ENCODE measurements at places on chromosomes 16 and 17.

GRCh38 chr17:27771586-27771985 lies 28.7 kb downstream of the NOS2 start:
- no peak for DNase-seq

- DNase-seq = no peak
Measured at GRCh38 chr16:57299009-57299718, 14.7 kb upstream of the PLLP start.

- no peak for DNase-seq
Measured at GRCh38 chr17:49520386-49521087, 25.4 kb downstream of the NGFR start.

DNA sequence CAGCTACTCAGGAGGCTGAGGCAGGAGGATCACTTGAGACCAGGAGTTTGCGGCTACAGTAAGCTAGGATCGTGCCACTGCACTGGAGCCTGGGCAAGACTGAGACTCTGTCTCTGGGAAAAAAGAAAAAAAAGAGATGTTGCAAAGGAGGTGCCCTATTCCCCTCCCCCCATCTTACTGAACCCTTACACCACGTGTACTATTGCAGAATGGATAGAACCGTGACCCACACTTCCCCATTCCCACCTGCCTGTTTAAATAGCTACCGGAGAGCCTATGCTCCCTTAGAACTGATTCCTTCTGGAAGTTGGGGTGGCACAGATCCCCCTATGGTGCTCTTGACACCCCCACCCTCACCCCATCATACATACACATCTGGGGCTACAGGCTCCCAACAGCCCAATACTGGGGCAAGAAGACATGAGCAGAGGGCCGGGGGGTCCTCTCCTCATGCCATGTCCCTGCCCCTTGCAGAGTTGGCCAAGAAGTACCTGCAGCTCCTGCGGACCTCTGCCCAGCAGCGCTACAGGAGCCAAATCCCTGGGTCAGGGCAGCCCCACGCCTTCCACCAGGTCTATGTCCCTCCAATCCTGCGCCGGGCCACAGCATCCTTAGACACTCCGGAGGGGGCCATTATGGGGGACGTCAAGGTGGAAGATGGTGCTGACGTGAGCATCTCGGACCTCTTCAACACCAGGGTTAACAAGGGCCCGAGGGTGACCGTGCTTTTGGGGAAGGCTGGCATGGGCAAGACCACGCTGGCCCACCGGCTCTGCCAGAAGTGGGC lies 35.7 kb downstream of the NLRC5 start:
- DNase-seq = no peak

GRCh38 chr16:52584354-52585320 lies 37.7 kb upstream of the TOX3 start:
- DNase-seq = no peak

DNA sequence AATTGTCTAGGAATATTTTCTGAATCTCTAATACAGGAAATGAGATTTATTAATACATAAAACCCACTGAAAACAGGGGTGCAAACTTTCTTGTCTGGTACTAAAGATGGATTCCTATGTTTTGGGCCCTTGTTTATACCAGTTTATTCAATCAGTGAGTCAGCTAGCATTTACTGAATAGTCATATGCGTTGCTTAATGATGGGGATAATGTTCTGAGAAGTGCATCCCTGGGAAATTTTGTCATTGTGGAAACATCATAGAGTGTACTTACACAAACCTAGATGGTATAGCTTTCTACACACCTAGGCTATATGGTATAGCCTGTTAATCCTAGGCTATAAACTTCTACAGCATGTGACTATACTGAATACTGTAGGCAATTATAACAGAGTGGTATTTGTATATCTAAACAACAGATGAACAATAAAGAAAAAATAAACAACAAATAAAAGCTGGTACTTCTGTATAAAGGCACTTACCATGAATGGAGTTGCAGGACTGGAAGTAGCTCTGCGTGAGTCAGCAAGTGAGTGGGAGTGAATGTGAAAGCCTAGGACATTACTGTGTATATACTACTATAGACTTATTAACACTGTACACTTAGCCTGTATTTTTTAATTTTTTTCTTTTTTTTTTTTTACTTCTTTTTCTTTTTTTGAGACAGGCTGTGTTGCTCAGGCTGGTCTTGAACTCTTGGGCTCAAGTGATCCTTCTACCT lies 63.7 kb downstream of the SIAH1 start:
- DNase-seq = no peak

GRCh38 chr16:78227855-78228254 lies 128.4 kb downstream of the WWOX start:
- DNase-seq = peak; percentile 12

GRCh38 chr16:9328411-9328810 lies 237.0 kb downstream of the HAPSTR1 start:
- no peak for DNase-seq

- peak; percentile 48 for DNase-seq
Measured at GRCh38 chr16:56866955-56867830, 2.2 kb downstream of the SLC12A3 start.

DNA sequence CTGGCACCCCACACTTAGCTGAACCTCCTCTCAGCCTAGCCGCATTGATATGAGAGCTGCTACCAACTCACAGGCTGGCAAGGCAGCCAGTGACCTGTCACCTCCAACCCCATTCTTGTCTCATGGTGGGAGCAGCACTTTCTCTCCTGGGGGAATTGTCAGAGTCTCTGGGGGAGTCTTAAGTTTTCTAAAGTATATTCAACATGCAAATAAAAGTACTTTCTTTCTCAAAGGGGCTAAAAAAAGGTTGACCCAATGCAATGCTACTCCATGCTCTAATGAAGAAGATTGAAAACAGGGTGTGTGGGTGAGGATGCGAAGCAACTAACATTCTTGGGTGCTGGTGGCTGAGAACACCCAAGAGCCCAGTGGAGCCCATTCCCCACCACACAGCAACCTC lies 53.1 kb upstream of the SREBF1 start:
- DNase-seq = no peak

GRCh38 chr17:46942441-46943217 lies 19.7 kb downstream of the GOSR2 start:
- DNase-seq = peak; percentile 42

GRCh38 chr17:5201011-5201410 lies 9.3 kb upstream of the ZNF594 start:
- no peak for DNase-seq

DNA sequence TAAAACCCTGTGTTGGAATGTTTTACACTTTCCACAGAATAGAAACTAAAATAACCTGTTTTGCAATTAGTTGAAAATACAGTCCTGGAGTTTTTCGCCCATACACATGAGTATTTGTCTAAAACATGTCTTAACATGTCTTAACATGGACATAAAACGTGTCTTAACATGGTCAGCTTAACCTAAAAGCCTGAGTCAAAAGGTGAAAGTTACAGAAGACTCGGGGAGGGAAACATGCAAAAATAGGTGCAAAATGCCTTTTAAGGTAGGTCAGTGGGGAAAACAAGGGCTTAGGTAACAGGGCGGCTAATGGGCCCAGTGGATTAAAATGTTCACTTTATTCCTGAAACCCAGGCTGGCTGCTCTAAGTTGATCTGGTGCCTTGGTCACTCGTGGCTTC lies 56.1 kb upstream of the RBL2 start:
- DNase-seq = no peak

GRCh38 chr16:50526796-50527195 lies 21.4 kb upstream of the NKD1 start:
- DNase-seq = no peak

- DNase-seq = no peak
Measured at GRCh38 chr16:2335286-2335895, 5.1 kb downstream of the ABCA3 start.

GRCh38 chr17:50458701-50459676 lies 9.7 kb downstream of the CHAD start:
- no peak for DNase-seq

GRCh38 chr16:7361416-7362129 lies 28.9 kb downstream of the RBFOX1 start:
- DNase-seq = no peak

- no peak for DNase-seq
Measured at GRCh38 chr17:7656958-7657609, 6.4 kb downstream of the ATP1B2 start.

DNA sequence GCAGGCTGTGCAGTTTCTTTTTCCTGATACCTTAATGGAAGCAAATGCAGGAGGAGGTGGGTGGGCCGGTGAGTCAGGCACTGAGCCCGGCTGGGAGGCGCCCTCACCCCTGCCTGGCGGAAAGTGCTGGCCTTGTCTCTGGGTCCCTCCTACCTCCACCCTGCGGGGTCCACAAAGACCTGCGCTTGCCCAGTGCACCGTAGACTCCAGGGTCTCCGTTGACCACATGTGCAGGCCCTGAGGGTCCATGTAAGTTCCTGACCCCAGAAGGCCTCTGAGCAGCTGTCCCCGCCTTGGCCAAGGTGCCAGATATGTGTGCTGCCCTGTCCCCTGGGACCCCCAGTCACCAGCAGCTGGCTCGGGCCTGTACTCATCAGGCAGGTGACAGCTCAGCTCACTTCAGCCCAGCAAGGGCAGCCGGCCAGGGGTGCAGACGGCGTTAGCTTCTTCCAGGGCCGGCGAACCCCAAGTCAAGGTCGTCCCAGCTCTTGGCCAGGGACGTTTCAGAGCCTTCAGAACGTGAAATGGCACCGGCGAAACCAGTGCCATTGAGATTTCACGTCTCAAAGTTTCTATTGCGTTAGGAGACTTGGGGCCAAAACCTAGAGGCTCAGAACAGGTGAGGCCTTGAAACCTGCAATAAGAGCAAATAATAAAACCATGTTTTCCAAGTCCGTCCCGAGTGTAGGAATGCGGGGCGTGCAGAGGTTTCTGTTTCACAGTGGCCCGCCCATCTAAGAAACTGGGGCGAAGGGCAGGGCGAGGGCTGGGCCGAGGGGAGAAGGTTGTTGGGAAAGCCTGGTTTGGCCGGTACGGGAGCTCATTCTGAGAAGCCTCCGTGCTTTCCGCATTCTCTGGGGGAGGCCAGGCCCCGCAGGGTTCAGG lies 12.1 kb downstream of the METRNL start:
- DNase-seq = no peak

DNA sequence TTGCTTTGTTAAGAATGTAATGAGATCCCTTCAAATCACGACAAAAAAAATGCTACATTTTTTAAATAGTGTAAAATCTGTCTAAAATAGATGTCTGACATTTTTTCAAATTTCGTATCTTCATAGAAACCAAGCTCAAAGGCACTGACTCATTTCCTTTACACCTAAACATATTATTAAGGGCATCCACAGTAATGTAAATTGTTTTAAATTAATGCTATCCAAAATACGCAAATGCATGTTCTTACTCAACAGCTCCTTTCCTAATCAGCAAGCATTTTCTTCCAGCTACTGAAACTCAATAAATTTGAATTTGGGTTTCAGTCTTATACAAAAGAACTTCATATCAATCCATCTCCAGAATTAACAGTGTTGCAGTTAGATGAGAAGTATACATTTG lies 4.3 kb downstream of the C16orf87 start:
- DNase-seq = no peak

DNA sequence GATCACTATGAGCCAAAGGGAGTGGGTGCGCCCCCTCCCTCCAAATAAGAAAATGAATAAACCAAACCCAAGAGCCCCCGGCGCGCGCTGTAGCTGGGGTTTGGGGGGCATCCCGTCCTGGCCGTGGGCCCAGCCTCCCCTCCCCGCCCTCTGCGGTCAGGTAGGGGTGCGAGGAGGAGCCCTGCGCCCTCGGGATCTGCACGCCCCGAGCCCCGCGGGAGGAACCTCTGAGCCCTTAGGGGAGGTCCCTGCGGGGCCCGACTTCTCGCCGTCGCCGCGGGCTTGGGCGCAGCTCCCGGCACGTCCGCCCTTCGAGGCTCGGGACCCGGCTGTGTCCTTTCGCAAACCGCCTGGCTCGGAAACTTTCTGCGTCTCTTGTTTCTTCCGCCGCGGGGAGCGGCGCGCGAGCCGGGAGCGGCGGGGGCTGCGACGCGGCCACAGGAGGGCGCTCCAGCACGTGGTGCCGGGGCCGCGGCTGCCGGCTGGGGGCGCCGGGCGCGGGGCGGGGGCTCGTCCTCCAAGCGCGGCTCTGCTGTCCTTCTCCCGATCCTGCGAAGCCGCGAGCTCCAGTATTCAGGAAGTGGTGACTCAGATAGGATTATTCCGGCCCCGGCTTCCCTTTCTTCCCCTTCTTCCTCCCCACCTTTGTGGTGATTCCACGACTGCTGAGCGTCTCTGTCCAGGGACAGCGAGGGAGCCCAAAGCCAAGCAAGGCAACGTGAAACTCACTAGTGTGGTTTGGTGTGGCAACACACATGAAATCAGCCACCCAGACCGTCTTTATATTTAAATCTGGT lies 1.6 kb downstream of the PITPNC1 start:
- peak; percentile 56 for DNase-seq

DNA sequence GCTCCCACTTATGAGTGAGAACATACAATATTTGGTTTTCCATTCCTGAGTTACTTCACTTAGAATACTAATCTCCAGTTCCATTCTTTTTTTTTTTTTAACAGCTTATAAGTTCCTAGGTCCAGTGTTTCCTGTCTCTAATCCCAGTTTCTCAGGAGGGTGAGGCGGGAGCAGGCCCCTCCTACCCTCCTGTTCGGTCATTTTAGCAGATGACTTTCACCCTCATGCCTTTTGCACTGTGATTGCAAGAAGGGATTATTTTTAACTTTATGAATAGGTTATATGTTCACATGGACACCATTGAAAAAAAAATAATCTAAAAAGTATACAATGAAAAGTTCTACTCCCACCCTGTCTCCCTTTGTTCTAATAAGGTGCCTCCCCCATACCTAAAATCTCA lies 47.6 kb downstream of the CDH1 start:
- no peak for DNase-seq

GRCh38 chr17:29124925-29125273 lies 55.3 kb downstream of the MYO18A start:
- no peak for DNase-seq

DNA sequence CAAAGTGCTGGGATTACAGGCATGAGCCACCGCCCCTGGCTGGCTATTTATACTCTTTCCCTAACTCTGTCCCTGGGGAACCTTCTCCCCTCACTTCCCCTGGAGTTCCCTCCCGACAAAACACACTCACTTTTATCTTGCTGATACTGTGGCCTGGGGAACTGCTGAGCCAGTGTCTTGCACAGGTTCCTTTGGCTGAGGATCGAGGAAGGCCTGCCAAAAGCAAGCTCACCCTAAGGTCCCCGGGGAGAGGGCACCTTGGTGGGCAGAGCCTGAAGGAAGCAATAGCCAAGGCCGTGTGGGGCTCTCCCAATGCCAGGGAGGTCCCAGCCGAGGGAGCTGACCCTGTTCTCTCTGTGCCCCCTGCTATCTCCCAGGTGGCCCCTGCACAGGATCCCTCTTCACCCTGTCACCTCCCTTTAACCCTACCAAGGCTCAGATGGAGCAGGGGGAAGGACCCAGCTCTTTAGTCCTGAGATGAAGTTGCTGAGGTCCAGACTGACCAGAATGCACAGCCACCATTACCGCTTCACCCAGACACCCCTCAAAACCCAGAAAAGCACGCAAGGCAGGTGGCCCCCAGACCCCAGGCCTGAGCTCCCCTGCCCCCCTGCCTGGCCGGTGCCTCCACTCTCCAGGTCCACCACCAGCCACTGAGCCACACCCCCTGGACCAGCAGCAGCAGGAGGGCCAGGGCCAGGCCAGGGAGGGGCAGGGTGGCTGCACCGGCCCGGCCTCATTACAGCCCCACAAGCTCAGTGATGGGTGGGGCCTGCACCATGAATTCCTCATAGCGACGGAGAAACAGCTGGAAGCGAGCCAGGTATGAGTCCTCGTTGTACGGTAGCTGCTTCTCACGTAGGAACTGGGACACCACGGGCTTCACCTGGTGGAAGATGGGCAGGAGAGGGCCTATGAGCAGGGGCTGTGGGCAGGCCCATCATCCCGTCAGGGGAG lies 5.1 kb upstream of the FDXR start:
- DNase-seq = no peak

All from NCI-H1092 (cell line).